NCI-H774 (cell line): ENCODE measurements at places on chromosomes 7 and 10.

- DNase-seq: no peak
Measured at GRCh38 chr7:110432061-110432553, 658.8 kb upstream of the LRRN3 start.

- no peak for DNase-seq
Measured at GRCh38 chr7:114444196-114444595, 29.6 kb downstream of the FOXP2 start.

DNA sequence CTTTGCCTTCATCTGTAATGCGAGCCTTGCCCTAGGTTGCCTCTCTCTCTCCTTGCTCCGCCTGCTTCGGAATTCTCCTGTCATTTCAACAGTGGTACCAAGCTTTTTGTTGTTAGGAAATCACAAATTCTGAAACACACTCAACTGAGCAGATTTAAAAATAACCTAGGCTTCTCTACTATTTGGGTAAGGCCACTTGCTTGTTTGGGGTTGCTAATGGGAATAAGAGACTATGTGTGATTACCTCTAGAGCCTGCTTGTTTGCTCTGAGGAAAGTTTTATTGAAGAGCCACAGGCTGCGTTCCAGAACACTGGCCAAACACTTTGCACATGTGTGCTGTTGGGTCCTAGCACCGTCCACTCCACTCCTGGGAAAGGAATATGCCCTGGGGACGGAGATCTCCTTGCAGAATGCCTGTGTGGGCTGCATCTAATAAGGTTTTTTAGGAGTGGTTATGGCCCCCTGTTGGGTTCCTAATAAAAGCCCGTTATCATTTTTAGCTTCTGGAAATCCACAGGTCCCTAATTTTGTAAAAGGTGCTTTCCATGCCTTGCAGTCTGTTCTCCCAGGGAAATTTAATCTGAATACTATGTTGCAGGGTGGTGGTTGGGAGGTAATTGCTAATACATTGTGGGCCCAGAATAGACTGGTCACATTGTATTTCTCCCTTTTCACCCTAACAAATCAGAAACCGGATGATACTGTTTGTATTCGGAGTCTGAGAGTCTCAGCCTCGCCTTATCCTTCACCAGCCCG, 68.7 kb upstream of the KLF6 start:
- no peak for DNase-seq

GRCh38 chr7:2461268-2462026, 14.8 kb downstream of the GRIFIN start:
- no peak for DNase-seq

DNA sequence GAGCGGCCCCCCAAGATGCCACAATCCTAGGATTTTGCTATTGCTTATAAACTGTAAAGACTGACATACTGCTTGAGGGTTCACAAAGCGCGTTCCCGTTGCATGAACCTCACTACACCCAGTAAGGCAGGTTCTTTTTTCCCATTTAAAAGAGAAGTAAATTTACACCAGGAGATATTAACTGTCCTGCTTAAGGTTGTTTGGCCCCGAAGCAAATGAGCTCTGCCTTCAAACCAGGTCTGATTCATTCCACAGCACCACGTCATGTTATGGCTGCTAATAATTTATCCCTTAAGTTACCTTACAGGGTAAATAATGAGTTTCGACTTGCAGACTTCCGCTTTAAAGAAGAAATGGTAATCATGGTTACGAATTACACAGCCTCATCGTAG, 559 bp upstream of the FKBP14 start:
- peak; percentile 25 for DNase-seq

DNA sequence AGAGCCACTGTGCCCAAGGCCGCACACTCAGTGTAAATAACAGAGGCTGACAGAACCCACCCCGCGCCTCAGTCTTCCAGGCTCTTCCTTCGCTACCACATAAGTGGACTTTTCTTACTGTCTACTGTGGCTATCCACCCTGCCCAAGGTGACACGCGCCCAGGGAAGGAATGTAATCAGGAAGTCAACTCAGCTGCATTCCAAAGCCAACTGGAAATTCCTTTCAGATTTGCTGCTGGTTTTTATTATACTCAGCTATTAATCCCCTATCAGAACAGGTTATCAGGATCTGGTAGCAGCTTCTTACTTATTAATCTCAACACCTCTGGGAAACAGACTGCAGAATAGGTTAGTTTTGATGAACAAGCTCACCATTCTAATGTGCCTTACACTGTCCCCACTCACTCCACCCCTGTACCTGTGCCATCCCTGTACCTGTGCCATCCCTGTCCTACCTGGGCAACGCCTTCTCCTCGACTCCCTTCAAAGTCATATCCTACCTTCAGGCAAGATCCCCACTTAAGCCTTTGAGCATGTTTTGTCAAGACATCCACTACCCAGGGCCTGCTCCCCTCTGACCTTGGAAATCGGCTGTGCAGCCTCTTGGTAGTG, 90.7 kb downstream of the NHLRC2 start:
- no peak for DNase-seq

DNA sequence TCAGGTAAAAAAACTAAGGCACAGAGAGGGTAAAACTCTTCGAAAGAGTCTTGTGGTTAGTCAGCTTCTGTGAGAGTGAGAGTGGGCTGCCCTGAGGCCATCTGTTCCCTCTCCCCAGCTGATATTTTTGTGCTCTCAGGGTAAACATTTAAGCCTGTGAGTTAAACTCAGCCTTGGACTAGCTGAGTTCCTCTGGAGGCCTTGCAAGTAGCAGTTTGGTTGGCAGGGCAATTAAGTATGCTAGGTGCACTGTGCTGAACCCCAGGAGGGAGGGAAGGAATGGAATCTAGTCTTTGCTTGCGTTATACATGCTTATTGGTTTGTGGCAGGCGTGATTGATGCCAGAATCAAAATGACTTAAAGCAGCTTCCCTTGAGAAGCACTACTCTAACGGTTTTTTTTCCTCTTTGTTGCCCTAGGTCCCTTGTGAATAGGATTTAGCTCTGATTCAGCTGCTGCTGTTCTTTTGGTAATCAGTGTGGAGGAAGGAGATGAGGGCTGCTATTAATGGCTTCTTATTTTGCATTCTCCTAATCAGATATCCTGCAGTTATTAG, 140.2 kb downstream of the AUTS2 start:
- no peak for DNase-seq

- DNase-seq: no peak
Measured at GRCh38 chr7:20577441-20578071, 37.9 kb upstream of the ABCB5 start.

DNA sequence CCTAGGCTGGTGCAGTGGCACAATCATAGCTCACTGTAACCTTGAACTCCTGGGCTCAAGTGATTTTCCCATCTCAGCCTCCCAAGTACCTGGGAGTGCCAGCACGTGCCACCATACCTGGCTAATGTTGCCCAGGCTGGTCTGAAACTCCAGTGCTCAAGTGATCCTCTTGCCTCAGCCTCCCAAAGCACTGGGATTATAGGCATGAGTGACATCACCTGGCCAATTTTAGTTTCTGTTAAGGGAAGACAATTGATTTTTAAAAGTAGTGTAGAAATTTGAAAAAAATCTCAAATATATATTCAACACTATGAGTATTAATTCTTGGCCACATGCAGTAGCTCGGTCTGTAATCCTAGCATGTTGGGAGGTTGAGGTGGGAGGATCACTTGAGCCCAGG, 121.9 kb upstream of the RHEB start:
- DNase-seq: no peak

- no peak for DNase-seq
Measured at GRCh38 chr10:71970331-71970730, 6.1 kb downstream of the CHST3 start.

DNA sequence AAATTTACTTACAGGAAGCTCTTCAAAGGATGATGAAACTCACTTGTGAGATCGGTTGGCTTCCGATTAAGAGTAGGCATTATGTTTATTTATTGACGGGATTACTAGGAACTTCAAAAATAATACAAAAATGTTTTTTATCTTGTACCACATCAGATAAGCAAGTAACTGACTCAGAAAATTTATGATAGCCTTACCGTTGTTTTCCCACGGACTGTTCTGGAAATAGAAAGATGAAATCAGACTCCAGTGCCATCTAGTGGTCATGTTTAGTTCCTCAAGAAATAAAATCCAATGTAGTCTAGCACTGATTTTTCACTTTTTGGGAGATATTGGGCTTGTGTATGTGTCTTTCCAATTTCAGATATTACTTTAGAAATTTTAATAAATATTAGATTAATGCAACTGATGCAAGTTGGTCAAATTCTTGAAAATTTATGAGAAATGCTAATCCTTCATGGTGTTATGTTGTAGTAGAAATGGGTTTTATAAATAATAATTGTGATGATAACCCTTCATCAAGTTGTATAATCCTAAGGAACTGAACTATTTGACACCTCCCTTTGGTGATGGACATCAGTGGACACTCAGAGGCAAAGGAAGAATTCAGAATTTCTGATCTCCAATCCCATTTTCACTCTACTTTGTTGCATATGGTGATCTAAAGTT, 168.8 kb downstream of the TMEM26 start:
- DNase-seq: peak; percentile 27

DNA sequence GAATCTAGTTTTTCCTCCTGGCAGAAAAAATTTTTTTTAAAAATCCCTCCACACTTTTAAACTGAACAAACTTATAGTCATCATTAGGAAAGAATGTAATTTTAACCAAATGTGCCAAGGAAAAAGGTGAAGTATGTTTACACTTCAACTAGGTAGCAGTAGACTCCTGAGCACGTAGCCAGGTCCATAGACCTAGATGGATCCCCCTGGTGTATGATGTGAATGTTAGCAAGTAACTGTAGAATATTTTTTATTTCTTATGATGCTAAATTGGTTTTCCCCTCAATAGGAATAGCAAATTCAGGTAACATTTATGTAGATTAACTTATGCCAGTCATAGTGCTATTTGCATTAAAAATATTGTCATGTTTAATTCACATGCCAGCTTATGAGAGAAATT, 19.6 kb downstream of the CABCOCO1 start:
- no peak for DNase-seq

DNA sequence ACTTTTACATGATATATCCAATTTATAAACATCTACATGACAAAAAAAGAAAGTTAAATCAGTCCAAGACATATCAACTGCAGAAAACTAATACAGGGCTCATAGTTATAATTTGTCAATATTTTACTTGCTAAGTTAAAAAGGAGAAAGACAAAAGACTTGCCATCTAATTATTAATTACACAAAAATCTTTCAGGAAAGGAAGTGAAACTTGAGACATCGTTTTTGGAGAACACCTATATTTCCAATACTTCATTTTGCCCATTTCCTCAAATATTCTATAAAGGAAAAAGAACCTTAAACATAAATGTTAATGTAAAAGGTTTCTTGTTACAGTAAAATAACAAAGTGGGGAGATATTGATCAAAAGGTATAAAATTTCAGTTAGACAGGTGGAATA, 148.7 kb downstream of the CACNA2D1 start:
- no peak for DNase-seq

DNA sequence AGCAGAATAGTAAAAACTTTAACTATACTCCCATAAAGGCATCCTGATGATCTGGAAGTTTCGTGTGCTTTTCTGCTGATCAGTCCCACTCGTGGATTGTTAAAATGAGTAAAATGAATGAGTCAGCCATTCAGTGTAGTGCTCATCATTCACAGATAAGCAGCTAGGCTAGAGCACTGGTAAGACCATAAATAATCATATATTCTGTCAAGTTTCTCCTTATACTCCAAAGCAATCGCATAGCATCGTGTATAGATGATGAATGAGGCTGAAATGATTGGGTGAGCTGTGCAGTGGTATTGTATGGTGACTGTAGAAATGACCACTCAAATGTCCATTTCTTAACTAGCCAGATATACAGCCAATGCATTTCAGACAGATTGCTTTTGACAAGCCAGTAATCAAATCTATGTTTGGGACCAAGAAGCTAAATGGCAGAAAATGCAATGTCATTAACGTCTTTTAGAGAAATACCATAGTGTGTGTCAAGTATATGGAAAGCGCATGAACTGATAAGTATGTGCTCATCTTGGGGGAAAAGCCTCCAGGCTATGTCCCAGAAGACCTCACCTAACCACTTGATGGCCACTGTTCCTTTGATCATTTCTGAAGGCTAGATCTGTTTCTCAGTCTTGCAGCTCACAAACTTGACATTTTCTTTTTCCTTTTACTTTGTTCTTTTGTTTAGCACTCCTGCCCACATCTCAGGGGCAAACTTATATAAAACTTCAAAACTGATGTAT, 227.2 kb upstream of the FAM3C start:
- no peak for DNase-seq

- DNase-seq: no peak
Measured at GRCh38 chr7:44048031-44048795, 3.7 kb downstream of the DBNL start.

DNA sequence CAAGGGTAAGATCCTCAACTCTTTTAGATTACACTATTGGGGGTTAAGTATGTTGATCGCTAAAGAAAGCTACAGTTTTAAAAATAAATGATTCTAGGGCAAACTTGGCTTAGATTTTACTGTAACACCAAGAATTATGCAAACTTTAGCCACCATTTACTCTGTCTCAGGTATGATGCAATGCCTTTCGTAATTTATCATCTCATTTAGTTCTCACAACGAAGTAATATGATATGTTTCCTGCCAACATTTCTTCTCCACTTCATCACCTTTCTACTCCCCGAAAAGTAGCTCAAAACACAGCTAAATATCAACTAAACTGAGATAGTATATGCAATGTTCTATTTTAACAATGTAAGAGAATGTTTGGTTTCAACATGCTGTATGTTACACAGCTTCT, 21.1 kb downstream of the FAM133B start:
- no peak for DNase-seq

GRCh38 chr7:91126762-91127161, 137.5 kb upstream of the FZD1 start:
- DNase-seq: no peak

GRCh38 chr10:70169011-70169410, 1.3 kb downstream of the SAR1A start:
- no peak for DNase-seq

DNA sequence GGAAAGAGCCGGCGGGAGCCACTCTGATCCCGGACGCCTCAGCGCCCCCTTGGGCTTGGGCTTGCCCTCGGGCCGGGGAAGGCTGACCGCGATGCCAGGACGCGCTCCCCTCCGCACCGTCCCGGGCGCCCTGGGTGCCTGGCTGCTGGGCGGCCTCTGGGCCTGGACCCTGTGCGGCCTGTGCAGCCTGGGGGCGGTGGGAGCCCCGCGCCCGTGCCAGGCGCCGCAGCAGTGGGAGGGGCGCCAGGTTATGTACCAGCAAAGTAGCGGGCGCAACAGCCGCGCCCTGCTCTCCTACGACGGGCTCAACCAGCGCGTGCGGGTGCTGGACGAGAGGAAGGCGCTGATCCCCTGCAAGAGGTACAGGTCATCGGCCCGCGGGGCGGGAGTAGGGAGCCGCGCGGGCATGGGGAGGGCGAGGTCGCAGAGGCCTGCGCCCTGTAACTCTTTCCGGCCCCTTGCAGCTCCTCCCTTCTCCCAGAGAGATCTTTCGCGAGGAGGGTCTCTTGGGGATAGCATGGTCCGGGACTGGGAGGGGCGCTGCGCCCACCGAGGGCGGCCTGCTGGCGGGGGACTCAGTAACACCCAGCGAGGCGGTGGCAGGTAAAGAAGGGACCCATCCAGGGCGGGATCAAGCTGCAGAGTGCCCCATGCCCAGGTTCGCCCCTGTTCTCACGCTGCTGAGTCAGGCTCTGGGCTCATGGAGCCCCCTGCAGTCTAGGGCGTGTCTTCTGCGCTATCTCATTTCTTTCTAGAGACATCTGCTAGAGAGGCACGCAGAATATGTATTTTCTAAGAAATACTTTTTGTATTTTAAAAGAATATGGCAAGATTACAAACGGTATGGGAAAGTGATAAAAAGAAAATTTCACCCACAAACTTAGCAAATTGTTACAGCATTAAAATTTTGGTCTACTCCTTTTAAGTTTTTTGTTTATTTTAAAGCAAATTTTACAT, 687 bp downstream of the EPDR1 start:
- peak; percentile 38 for DNase-seq

GRCh38 chr7:101910991-101911799, 93.8 kb downstream of the CUX1 start:
- no peak for DNase-seq

- DNase-seq: peak; percentile 1
Measured at GRCh38 chr10:13349463-13350274, 1.6 kb upstream of the SEPHS1 start.
